ENCODE measurements at places on chromosomes 7 and 10. TPM values are rescaled to one million over a fixed set of nuclear protein-coding genes. Genes with fewer than 3 reads are reported as not detected.

- DNase-seq: no peak
Measured at GRCh38 chr10:21953585-21954057, 49.9 kb downstream of the DNAJC1 start.

The GPER1 gene
- 0.28 TPM for total RNA-seq

GRCh38 chr10:24951201-24952142 lies 934 bp downstream of the PRTFDC1 start:
- peak; percentile 58 for DNase-seq

The SLC39A12 gene
- total RNA-seq: not detected

DNA sequence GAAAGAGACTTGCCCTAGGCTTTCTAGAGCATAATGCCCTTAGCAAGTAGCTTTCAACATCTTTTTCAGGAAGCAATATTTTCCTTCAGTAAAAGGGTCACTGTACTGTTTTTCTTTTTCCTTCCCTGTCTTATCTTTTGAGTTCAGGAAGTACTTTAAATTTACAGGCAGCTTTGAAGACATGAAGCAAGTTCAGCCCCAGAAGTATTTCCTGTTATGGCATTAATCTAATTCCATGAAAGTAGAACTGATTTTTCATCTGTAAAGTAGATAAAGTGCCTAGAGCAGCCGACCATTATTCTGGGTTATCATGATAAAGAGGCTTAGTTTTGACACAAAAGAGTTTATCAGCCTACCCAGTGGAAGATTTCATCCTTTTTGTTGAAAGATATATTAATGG lies 288.2 kb downstream of the ADK start:
- DNase-seq: no peak

The IL15RA gene
- total RNA-seq: 2.2 TPM

DNA sequence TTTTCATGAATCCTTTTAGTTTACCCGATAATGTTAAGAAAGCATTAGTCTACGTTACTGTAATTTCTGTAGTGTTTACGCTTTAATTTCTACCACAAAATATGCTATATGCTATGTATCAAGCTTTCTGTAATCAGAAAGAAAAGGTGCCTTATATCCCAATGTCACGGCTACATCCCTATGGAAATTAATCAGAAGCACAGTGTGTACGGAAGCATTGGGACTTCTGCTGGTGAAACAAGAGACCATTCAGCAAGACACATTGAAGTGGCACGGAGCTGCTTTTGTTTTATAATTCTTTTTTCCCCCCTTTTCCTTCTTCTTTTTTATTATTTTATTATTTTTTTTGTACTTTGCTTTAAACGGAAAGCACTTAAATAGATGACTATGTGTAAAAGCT lies 31.2 kb upstream of the SH2B2 start:
- no peak for DNase-seq
